Fibroblast of skin of left biceps (primary cell): ENCODE measurements at places on chromosomes 11 and 22.

DNA sequence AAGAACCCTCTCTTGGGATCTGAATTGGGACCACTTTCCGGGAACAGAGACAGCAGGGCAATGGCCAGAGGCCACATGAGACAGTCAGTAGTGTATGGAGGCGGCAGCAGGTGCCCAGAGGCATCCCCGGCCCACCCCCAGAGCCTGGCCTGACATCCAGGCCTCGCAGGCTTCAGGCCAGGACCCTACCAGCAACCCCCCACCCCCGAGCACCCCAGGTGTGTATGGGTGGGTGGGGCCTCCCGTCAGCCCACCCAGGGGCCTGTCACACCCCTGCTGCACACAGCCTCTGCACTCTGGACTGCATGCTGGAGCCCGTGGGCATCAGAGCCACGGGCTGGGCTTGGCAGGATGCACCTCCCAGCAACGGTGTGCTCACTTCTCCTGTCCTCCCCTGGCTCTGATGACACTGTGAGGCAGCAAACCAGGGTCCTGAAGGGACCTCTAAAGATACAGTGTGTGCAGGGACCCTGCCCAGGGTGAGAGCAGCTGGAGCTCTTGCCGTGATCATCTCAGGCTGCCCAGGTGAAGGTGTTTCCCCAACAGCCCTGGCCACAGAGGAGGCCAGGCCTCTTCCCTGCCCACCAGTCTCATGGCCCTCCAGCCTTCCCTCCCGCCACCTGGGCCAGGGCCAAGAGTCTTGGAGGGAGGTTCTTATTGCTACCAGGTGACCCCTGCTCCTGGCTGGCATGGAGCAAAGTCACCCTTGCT is 88.8 kb upstream of the SEPTIN5 start:
- no peak for DNase-seq

GRCh38 chr11:66478729-66479393 is 1.4 kb upstream of the DPP3 start:
- DNase-seq, result no peak

DNA sequence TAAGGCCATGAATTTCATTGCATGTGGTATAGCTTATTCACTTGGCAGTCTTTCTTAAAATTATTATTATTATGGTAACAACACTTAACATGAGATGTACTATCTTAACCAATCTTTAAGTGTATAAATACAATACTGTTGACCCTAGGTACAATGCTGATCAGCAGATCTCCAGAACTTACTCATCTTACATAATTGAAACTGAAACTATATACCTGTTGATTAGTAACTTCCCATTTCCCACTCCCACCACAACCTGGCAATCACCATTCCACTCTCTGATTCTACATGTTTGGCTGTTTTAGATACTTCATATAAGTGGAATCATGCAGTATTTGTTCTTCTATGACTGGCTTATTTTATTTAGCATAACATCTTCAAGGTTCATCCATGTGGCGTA is 150.2 kb upstream of the POU2AF2 start:
- no peak for DNase-seq

- DNase-seq, result no peak
These were observed 23.8 kb downstream of the ADORA2A start for GRCh38 chr22:24451162-24451561.
